ENCODE measurements at places on chromosomes 5 and 9.
A peak's percentile ranks its signal among the peaks of the same experiment; 100 is the strongest.

DNA sequence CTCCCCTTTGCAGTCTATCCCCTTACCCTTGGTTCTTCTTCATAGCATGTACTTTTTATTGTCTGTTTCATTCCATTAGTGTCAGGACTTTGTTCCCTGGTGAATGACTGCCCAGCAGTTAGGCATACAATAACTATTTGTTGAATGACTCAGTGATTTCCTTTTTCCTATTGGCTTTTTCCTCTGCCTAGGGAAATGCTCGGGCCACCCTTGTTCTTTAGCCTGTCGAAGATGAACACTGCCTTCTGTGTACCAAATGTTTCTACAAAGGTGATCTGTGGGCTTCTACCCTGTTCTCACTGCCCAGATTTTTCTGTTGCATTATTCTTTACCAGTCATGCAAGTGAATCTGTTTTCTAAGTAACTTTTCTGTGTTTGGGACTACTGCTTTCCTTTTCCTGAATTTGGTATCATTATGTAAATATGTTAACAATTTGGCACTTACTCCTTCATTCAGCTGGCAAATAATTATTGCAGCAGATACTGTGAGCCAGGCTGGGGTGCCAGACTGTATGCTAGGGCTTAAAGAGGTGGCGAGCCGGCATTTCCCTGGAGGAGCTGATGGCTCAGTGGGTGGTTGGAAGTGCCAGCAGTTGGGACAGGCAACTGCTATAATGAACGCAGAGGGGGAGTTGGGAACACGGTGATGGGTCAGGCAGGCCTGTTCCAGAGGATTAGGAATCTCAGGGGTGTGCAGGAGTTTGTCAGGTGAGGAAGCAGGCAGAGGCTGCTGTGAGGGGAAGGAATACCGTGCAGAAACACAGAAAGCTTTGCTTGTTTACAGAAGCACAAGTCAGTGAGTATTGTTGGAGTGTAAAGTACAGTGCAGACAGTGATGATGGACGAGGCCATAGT is 30.6 kb downstream of the KDM4C start:
- DNase-seq, result no peak

DNA sequence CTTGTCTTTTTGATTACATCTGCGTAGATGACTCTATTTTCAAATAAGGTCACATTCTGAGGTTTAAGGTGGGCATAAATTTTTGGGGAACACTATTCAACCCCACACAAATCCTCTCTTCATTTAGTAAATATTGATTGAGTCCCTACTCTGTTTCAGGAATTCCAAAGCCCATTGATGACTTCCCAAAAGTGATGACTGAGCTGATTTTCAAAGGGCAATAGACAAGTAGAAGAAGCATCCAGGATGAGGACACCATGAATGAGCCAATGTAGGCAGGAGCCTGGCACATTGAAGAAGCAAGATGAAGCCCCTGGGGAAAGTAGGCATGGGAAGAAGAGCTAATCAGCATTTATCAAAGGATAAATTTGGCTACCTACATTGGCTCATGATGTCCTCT is 35.2 kb downstream of the OR1J1 start:
- no peak for DNase-seq

- DNase-seq, result no peak
Measured at GRCh38 chr9:88829276-88829675, 162.0 kb upstream of the S1PR3 start.

GRCh38 chr5:33336891-33337636 is 103.7 kb upstream of the TARS1 start:
- no peak for DNase-seq

DNA sequence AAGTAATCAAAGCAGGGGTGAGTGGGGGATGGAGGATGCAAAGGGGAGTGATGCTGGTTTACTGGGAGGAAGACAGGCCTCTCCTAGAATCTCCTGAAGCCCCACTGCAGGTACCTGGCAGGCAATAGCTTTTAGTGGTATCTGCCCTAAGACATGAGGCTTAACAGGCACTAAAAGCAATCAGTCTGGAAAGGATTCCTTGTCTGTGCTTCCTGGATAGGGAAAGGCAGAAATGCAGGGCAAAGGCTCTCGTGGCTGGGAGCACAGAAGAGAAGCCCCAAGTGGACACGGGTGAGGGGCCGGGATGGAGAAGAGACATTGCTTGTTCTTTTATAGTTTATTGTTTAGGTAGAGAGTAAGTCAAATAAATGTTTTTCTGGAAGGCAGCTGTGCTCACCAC is 40.1 kb downstream of the CCNJL start:
- DNase-seq, result no peak

- DNase-seq, result no peak
Measured at GRCh38 chr9:15116130-15116580, 190.9 kb downstream of the TTC39B start.

DNA sequence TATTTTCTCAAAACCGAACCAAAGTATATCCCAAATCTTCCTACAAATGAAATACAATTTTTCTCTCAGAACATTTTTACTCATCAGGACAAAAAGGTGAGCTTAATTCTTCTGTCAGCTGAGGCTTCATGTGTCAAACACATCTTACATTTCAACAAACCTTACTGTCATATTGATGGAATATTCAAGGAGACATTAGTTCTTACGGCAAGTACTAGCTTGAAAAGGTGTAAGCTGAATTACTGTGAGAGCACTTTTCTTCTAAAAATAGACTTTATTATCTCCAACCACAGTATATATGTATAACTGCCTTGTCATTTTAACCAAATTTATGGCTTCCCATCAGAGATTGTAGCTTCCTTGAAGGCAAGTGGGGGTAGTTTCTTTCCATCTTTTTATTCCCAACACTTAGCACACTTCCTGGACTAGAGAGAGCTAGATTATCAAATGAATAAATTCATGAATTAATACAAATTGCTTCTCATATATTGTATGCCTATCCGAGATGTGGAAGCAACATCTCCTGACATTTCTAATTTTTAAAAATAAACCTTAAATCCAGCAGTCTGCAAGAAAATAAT is 822.7 kb upstream of the DMAC1 start:
- DNase-seq, result no peak

GRCh38 chr5:128538250-128539037 is 399 bp upstream of the FBN2 start:
- DNase-seq, result peak; percentile 29

- no peak for DNase-seq
Measured at GRCh38 chr5:96903300-96903699, 27.0 kb downstream of the ERAP2 start.

DNA sequence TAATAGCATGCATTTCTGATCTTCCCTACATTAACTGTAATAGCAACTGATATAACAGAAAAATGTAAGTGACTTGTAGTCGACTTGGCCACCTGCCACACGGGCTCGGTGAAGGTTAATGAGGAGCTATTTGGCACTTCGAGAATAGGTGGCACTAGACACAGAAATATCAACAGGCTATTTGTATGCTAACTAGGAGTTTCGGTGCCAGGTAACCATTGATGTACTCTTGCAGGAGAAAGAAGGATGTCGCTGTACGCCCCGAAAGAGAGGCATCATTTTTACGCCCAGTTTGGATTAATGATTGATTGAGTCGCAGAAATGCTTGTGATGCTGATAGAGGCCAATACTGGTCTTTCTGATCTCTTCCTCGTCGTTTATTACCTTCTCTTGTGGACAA is 516 bp upstream of the DMRT2 start:
- no peak for DNase-seq

- no peak for DNase-seq
Measured at GRCh38 chr9:92807757-92808725, 43.4 kb upstream of the BICD2 start.

DNA sequence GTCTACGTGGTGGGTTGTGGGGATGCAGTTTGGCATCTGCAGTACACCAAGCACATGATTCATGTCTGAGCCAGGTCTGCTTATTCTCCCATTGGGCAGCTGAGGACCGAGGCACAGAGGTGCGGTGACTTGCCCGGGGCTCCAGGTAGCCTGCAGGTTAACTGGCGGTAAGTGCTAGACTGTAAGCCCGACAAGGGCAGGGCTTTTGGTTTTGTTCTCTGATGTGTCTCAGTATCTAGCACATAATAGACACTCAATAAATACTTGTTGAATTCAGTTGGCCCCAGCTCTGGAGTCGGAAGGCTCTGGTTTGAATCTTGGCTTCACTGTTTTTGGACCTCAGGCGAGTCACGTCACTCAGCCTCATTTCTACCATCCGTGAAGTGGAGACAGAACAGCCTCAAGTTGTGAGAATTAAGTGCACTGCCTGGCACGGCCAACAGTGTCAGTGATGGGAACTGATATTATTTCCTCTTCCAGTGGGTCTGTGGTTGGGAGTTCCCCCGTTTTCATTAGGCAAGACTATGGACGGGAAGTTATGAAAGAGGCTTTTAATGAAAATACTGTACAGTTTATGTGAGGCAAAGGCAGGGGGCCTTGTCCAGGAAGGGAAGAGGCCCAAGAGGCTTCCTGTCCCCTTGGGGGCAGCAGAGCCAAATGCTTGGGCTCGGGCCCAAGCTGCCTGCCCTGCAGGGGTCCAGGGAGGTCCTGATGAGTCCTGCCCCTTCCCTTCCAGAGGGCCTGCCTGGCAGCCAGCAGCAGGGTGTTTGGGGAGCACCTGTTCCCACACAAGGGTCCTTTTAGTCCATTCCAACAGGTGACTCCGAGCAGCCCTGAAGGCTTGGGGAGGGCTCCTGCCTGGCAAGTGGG is 3.3 kb downstream of the PRELID1 start:
- DNase-seq, result no peak

DNA sequence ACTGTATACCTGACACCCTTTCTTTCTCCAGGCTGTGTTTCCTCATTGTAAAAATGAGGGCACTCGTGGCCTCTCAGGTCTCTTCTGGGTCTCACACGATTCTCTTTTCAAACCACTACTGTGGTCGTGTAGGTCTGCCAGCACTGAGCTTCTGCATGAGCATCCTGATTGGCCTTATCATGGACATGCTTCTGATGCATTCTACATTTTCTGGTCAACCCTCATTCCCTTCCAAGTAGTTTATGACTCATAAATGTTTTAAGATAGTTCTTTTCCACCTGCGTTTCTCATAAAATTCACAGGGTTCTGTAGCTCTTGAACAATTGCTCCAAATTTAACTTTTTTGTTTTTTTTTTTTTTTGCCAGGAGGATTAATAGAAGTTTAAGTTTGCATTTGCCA is 294.8 kb downstream of the KCTD16 start:
- DNase-seq, result no peak

GRCh38 chr9:19087106-19088000 is 15.4 kb downstream of the HAUS6 start:
- no peak for DNase-seq

DNA sequence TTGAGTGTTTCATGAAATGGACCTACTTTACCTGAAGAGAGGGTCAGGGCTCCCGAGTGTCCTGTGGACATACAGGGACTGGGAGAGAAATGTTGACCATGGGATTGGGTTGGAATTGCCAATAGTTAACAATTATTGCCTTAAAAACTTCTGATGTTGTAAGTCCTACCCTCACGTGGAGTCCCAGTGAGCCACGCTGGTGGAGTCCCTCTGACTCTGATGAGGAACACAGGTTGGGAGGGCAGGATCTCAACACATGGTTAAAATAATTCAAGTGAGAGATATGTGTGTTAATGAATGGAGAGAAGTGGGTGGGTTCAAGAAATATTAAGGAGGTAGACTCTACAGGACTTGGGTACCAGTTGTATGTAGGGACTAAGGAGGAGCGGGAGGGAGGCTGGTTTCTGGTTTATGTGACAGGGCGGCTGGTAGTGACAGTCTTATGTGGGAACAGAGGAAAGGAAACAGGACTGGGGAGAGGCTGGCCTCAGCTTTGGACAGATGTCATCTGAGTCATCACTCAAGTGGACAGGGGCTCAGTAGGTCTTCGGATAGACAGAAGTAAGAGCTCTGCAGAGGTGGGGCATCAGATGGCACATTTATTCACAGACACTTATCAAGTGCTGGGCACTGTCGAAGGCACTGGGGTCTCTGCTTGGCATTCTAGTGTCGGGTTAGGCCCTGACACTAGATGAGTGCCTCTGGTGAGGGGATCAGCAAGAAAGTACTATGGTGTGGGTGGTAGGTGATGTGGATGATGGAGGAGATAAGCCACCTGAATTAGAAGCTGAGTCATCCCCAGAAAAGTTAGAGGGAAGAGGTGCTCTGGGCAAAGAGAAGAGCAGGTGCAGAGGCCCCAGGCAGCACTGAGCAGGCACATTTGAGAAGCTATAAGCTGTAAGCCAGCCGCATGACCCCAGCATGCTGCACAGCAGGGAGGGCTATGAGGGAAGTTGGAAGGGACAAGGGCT is 27.2 kb downstream of the MAML1 start:
- DNase-seq, result no peak

GRCh38 chr5:98927989-98928872 is 576 bp downstream of the CHD1 start:
- DNase-seq, result peak; percentile 56

GRCh38 chr9:74662674-74663073 is 165.5 kb downstream of the RORB start:
- no peak for DNase-seq

DNA sequence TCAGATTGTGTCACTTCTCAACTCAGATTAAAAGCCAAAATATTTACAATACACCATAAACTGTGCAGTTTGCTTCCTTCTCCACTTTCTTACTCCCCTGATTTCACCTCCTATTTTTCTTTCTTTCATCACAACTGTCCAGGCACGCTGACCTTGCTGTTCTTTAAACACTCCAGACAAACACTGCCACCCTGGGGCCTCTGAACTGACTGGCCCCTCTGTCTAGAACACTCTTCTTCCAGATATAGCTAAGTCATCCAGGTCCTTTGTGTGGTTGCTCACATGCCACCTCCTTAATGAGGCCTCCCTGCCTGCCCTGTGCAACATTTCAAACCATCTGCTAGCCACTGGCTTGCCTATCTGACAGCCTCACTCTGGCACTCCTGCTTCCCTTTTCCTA is 46.6 kb downstream of the ATG10 start:
- DNase-seq, result no peak

GRCh38 chr5:54867310-54867944 is 118.0 kb downstream of the ESM1 start:
- no peak for DNase-seq

DNA sequence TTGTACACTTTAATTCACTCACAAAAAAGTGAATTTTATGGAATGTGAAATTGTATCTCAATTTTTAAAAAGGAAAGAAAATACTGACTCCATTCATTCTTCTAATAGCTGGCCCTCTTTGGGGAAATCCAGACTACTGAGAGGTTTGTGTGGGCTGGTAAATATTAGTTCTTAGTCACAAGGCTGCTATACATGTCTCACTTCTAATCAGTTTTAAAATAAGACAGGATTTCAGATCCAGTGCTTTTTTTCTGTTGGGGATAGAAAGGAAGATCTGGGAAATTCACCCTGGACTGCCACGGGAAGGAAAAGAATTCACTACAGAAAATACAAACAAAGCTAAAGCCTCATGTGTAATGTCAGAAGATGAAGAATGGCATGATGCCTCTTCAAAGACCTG is 32.7 kb upstream of the ADAMTSL1 start:
- DNase-seq, result no peak

GRCh38 chr9:91408475-91408874 is 15.2 kb downstream of the NFIL3 start:
- DNase-seq, result no peak

Data from progenitor cell of endocrine pancreas (in vitro differentiated cells).